ENCODE measurements at places on chromosomes 3 and 15.

DNA sequence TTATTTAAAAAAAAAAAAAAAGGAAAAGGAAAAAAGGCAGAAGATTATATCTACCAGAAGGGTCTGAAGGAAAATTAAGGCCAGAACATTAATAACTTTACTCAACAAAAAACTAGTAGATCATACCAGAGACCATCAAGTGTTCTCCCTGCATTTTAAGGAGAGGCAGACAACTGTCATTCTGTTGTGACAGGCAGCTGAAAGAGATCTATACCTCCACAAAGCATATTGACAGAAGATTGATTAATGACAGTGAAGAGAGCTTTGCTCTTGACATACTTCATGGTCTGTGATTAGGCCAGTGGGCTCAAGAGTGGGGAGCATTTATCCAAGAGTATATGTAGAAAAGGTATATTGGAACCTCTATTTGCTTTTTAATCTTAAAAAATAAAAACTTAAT lies 248.4 kb downstream of the CDIN1 start:
- no peak for DNase-seq

DNA sequence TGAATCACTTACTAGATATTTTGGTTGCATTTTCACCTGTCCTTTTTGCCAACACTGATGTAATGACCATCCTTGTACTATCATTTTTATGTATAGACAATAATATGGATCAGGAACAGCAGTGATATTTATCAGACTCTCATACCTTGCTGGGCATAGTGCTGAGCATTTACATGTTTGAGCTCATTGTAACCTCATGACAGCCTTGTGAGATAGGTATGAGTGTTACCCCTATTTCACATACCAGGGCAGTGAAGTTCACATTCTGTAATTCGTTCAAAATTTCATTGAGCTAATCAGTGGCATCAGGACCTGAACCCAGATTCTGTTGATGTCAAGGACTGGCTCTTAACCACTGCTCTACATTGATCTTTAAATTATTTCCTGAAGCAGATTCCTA lies 221.5 kb upstream of the TBL1XR1 start:
- DNase-seq, result no peak

- peak; percentile 53 for DNase-seq
Measured at GRCh38 chr3:10563396-10563795, 58.0 kb upstream of the ATP2B2 start.

- no peak for DNase-seq
Measured at GRCh38 chr3:159586571-159587202, 401.9 kb upstream of the IL12A start.

GRCh38 chr15:89196994-89197393 lies 24.4 kb downstream of the RLBP1 start:
- DNase-seq, result no peak

DNA sequence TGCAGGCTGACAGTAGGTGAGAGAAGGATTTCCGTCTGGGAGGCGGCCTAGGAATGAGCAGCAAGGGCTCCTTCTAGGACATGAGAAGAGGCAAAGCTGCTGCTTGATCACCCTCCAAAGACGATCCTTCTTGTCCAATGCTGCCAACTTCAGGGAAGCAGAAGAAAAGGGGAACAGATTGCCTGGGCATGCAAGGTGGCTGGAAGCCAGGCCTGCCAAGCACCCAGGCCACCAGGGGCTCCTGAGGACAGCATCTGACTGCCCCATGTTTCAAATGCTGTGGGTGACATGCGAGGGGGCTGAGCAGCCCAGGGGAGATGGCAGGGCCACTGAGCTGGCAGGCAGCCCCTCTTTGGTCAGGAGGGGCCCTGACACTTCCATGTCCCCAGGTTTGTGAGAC lies 3.3 kb upstream of the GRIP2 start:
- no peak for DNase-seq

GRCh38 chr3:195921334-195921791 lies 13.0 kb upstream of the TNK2 start:
- no peak for DNase-seq

- no peak for DNase-seq
Measured at GRCh38 chr3:8336456-8336855, 165.2 kb upstream of the LMCD1 start.

Measured in GM12865 (cell line).